Stimulated activated CD8-positive, alpha-beta memory T cell treated with anti-CD3 and anti-CD28 coated beads, Interleukin-15, amount 100 ng/mL, for 48 hours (primary cell): ENCODE measurements at places on chromosomes 6 and 20.
A peak's percentile ranks its signal among the peaks of the same experiment; 100 is the strongest.

GRCh38 chr20:11246251-11246775 is 572.5 kb upstream of the JAG1 start:
- no peak for DNase-seq

DNA sequence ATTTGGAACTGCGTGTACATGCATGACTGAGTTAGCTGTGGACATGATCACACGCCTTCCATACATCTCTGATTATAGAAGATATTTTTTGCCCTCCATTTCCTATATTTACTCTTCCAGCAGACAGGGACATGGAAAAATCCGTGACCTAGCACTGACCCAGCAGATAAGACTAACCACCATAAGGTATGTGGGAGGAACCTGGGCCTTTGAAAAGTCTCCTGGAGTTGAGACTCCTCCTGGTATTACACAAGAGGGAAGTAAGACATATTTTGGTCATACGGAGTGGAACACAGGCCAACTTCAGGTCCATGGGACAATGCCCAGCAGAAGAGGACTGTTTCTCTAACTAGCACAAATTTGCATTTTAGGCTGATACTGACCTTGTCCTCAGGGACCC is 13.7 kb upstream of the SIRPB1 start:
- no peak for DNase-seq

DNA sequence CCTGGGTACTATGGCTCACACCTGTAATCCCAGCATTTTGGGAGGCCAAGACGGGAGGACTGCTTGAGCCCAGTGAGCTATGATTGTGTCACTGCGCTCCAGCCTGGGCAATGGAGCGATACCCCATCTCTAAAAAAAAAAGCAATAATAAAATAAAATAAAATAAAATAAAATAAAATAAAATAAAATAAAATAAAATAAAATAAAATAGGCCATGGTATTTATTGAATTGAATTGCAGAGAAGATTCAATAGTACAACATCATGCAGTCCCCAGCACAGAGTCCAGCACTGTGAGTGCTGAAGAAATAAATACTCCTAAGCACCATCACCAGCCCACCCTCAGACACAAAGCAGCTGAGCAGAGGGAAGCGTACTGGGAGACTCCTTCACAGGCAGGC is 144.7 kb downstream of the RALGAPA2 start:
- no peak for DNase-seq

- DNase-seq, result no peak
These were observed 62.0 kb upstream of the TOP1 start for GRCh38 chr20:40966516-40967185.

DNA sequence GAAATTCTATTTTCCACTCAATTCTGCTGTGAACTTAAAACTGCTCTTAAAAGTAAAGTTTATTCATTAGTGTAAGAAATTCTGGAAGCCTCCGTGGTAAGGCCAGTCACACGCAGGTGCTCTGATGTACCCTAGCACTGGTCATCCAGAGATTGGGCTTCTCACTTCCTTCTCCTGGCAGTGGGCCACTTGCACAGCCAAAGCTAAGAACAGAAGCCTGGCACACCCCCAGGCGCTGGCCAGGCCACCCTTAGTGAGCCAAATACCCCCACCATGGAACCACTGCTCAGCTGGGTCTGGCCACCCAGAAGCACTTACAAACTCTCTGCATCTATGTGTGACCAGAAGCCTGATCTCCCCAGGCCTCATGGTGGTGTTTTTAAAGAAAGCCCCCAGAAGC is 35.3 kb upstream of the ARFGEF2 start:
- DNase-seq, result no peak

- DNase-seq, result no peak
These were observed 19.4 kb upstream of the OVOL2 start for GRCh38 chr20:18077157-18077556.

GRCh38 chr6:125507987-125508655 is 206.4 kb upstream of the HDDC2 start:
- DNase-seq, result no peak

GRCh38 chr6:40852779-40853373 is 186.1 kb downstream of the UNC5CL start:
- no peak for DNase-seq

- no peak for DNase-seq
These were observed 58.4 kb upstream of the ARMH2 start for GRCh38 chr6:24856901-24857670.

DNA sequence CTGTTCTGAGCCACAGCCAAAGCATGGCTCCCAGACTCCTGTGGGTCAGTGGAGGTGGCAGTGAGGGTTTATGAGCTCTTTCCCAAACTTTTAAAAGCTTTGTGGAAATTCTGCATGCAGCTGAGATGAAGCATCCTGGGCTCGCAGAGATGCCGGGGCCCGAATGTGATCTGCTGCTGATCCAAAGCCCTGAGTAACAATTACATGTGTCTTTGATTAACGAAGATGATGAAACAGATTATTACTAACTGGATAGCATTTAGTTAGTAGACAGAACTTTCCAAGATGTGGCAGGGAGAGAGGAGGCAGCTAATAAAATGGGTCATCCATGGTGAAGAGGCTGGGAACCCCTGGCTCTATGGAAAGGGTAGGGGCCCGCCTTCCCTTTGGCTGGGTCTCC is 43.9 kb upstream of the MDFI start:
- DNase-seq, result no peak

- DNase-seq, result no peak
These were observed 211.6 kb downstream of the RNF144B start for GRCh38 chr6:18598551-18599264.

DNA sequence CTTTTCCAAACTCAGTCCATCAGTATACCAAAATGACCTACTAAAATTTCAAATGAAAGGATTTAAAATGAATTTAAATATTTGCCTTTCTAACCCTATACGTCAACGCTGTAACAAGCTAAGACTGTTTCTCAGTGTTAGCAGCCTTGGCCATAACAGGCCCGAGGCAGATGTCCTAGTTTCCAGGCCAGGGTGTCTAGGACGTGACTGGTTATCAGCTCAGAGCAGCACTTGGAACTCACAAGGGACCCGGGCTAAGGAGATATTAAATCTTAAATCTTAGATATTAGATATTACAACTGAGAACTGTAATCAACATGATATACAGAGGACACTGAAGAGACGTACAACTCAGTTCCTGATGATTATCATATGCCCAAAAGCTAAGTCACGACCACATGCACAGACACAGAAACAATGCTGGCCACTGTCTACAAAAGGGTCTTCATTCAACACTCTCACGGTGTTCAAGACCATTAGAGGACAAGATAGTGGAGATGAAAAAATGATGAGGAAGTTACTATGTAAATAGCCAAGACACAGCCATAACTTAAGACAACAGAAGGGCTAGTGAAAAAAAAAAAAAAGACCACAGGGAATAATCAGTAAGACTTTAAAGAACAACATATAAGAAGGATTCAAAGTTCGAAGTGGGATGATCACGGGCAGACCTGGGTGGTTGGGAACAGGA is at the start of gene CLDN20:
Gene CLDN20 (plus strand): TSS at position 641 of the 691 bp plus-strand sequence. CDS start 11,707 bp downstream, outside the sequence.
- no peak for DNase-seq

DNA sequence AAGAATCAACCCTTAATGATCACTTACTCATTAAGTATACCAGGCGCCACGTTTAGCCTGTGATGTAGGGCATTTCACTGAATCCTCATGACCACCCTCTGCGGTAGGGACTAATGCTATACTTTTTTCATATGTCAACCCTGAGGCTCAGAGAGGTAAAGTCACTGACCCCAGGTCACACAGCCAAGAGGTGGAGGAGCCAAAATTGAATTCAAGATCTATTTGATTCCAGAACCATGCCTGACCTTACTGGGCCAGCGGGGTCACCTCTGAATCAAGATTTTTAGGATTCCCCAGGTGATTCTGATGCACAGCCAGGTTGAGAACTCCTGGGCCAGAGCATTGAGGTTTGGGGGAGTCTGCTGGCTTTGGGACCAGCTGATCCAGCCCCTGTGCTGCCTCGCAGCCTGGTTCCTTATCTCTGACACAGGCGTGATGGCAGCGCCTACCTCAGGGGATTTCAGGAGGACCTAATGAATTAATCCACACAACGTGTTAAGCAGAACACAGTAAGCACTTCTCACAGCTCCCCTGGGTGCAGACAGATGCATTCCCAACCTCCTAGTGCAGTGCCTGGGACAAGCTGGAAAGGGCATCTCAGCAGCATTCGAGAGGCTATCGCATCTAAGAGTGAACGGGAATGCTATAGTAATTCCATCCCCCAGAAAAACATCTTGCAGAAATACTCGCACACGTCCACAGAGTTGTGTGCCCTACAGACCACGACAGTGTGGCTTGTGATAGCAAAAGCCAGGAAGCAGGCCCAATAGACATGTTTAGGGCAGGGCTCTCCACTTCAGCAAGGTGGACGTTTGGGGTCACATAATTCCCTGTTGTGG is 101.4 kb upstream of the PTPN1 start:
- no peak for DNase-seq

DNA sequence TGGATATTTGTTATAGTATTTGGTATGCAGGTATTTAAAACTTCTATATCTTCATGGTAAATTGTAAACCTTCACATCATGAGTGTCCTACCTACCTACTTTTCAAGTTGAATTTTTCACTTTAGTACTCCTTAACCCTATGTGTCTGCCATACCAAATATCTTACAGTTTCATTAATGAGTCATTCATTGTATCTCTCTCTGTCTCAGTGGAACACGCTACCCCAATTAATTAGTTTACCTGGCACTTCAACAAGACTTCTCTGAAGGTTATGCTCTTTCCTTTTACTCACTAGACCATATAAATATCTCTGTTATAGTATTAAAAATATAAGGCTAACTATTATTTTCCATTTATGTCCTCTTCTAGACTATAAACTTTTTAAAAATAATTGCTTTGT is 123.9 kb upstream of the GJE1 start:
- DNase-seq, result no peak

- no peak for DNase-seq
These were observed 77.5 kb downstream of the ATXN1 start for GRCh38 chr6:16683641-16684194.

DNA sequence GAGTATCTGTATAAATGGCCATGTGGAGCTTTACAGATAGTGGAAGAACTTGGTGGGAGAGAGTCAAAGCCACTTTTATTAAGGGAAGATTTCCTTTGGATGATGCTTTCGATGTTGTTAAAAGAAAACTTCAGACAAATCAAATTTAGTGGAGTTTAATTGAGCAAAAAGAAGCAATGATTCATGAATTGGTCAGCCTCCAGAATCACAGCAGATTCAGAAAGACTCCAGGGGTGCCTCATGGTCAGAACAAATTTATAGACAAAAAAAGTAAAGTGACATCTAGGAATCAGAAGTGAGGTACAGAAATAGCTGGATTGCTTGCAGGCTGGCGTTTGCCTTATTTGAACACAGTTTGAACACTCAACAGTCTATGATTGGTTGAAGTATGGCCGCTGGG is 5.3 kb upstream of the CGA start:
- DNase-seq, result no peak

DNA sequence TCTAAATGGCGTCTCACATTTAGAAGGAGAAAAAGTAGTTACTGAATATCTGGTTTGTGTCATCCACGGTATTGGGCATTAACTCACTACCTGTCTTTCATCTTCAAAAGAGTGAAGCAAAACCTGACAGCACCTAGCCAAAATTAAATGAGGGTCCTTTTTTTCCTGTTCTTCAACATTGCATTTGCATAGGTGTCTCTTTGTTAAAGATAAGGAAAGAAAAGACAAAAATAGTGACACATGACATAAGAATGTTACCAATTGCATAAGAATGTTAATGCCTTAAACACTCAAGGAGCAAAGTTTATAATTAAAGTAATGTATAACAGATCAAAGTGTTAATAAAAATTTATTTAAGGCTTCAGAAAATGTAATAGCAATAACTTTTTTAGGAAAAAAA is 61.4 kb upstream of the MANEA start:
- no peak for DNase-seq

DNA sequence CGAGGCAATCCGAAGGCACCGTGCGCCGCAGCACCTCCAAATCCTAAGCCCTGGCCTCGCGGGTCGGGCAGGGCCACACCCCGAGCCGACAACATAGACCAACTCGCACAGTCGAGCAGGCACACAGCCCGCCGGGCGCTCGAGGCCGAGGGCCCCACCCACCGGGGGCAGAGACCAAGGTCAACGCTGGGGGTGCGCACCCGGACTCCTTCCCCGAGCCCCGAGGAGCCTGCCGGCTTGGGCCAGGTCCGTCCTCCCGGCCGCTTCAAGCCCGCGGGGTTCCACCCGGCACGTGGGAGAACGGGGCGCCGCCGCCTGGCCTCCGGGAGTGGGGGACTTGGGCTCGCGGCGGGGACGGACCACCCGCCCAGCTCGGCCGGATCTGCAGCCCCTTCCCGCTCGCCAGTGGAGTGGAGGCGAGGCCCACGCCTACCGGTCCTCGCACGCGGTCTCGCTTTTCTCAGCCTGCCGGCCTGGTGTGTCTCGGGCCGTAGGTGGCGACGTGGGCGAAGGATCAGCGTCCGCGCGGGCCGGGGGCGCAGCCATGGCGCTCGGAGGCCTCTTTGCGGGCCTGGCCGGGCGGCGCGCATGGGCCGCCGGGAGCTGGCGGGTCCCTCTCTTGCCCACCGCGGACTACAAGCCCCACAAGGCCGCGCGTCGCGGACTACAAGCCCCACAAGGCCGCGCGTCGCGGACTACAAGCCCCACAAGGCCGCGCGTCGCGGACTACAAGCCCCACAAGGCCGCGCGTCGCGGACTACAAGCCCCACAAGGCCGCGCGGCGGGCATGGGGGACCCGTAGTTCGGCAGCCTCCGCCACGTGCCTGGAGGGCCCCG is at the start of gene UCKL1:
Gene UCKL1 (minus strand): TSS at position 590 of the 837 bp plus-strand sequence. CDS start 44 bp downstream, at position 546.
- DNase-seq, result peak; percentile 80

DNA sequence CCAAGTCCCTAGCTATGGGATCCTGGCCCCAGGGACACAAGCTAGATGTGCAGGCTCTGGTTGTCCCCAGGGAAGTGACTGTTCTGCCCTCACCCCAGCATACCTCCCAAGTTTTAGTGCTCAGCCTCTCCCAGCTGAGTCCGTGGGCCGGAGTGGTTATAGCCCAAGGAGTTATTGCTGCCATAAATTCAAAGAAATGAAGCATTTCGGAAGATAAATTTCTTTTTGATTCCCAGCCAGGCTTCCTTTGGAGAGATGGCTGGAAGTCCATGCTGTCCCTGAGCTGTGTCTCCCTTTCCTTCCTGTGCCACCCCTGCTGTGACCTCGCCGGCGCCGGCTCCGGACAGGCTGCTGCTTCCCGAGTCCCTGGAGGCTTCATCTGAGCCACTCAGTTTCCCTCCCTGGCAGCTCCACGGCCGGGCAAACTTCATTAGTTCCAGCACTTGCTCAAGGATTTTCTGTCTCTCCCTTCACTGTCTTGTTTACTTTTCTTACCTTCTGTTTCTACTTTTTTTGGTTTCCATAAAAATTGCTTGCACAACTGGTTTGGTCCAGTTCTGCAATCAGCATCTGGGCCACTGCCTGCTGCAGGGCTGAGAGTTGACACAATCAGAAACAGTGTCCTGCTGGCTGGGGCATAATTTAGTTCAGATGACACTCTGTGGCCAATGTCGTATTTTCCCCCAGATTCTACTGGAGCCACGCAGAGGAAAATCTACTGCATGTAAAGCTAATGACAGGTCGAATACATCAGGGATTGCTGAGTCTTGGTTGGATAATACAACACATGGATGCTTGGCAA is 225.5 kb downstream of the SYNDIG1 start:
- DNase-seq, result no peak

- no peak for DNase-seq
These were observed 62.3 kb downstream of the SNX9 start for GRCh38 chr6:157885211-157885788.

GRCh38 chr6:17863901-17864754 is 123.3 kb downstream of the KIF13A start:
- no peak for DNase-seq
